ENCODE measurements at places on chromosomes 4 and X.
A peak's percentile ranks its signal among the peaks of the same experiment; 100 is the strongest.

- DNase-seq: peak; percentile 43
Observed at GRCh38 chr4:80011636-80012236, 61.3 kb downstream of the ANTXR2 start.

- peak; percentile 50 for DNase-seq
Observed at GRCh38 chrX:49876750-49877149, 2.5 kb upstream of the USP27X start.

DNA sequence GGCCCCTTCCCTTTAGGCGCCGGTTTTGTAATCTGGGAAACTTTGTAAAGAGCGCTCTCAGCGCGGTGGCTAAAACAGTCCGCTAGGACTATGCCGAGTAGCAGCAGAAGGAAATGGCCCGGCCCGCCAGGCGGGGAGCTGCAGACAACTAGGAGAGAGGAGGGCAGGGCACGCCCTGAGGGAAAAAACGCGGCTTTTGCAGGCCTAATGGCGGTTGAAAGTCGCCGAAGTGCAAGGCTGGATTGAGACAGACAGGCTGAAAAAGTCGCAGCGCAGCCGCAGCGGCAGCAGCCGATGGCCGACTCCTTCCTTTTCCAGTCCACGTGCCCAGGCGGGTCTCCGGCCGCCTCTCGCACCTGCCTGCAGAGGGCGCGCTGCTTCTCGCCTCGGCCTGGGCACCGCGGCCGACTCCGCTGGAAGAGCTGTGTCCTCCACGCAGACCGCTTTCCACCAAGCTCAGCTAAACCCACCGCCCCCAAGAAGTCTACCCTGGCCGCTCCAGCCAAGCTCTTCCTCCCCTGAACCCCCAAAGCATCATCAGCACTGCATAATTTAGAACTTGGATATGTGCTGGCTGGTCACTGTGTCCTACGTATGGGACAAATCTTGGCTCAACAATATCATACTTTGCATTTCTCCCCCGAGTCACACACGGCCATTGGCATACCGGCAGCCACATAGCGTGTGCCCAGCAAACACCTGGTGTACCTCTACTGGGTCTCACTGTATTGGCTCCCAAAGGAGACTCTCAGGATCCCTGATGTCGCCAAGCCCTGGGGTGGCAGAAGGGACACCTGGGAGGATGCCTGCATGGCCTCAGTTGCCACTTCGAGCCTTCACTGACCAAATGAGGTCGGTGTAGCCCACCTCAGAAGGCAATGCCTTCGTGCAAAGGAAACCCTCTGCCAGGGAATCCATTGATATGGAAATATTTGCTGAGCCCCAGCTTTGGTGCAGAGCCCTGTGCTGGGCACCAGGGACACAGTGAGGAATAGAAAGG is 14.5 kb downstream of the SLC25A5 start:
- peak; percentile 64 for DNase-seq

GRCh38 chr4:14131335-14131734 is 503.8 kb upstream of the BOD1L1 start:
- no peak for DNase-seq

GRCh38 chrX:150028692-150029091 is 90.4 kb upstream of the EOLA2 start:
- no peak for DNase-seq

- no peak for DNase-seq
Observed at GRCh38 chr4:144411119-144411518, 234.8 kb upstream of the HHIP start.

GRCh38 chr4:107269175-107269574 is 233.1 kb upstream of the DKK2 start:
- DNase-seq: no peak

DNA sequence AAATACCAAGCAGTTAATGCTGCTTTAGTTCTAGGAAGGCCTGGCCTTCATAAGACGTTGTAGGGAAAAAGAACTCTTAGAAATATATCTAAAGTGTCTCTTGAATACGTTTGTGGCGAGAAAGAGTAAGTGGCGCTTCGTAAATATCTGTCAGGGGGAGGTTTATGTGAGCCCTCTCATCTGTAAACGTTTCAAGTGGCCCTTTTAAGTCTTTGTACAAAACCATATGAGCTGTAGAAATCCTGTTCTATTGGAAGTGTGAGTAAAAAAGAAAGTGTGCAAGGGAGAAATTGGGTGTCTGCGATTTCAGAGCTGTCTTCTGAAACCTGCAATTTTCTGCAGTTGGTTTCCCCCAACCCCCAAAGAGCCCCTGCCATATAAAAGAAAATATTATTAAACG is 8.6 kb upstream of the INTU start:
- no peak for DNase-seq

DNA sequence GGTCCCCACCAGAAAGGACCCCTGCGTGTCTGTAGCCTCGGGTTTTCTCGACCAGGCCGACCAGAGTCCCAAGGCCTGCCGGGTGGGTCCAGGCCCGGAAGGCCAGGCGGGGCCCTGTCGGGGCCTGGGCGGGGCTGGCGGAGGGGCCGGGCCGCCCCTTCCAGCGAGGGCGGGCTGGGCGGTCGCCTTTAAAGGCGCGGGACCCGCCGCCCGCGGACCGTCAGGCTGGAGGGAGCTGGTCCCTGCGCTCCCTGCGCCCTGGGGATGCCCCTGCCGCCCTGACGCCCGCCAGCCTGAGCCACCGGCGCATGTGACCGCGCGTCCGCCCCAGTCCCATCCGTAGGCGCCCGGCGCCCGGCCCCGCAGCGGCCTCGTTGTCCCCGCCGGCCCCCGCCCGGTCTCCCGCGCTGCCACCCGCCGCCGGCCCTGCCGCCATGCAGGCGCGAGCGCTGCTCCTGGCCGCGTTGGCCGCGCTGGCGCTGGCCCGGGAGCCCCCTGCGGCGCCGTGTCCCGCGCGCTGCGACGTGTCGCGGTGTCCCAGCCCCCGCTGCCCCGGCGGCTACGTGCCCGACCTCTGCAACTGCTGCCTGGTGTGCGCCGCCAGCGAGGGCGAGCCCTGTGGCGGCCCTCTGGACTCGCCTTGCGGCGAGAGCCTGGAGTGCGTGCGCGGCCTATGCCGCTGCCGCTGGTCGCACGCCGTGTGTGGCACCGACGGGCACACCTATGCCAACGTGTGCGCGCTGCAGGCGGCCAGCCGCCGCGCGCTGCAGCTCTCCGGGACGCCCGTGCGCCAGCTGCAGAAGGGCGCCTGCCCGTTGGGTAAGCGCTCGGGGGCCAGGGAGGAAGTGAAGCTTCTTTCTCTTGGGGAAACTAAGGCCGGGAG is at the start of gene HTRA3:
TSS of gene HTRA3 (plus strand) at position 220 of the 883 bp plus-strand sequence. CDS start at position 435, 215 bp downstream.
- peak; percentile 44 for DNase-seq

GRCh38 chrX:24380262-24381187 is 20.1 kb downstream of the SUPT20HL1 start:
- DNase-seq: no peak

DNA sequence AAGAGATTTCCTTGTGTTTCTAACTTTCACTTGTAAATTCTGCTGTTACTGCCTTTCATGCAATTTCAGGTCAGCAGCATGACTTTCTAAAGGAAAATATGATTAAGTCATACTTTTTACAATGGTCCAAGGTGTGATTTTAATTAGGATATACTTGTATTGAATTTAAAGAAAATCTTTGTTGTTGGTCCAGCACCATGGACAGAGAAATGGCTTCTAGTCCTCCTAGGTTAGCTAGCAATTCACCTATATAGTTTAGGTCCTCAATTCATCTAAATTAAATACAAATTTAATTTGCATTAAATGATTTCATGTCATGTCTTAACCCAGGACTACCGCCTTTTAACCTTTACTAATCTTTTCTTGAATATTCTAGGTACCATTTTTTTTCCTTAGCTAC is 304.9 kb upstream of the RPS6KA3 start:
- DNase-seq: peak; percentile 10

- DNase-seq: no peak
Observed at GRCh38 chrX:23952984-23953907, 45.4 kb downstream of the CXorf58 start.

DNA sequence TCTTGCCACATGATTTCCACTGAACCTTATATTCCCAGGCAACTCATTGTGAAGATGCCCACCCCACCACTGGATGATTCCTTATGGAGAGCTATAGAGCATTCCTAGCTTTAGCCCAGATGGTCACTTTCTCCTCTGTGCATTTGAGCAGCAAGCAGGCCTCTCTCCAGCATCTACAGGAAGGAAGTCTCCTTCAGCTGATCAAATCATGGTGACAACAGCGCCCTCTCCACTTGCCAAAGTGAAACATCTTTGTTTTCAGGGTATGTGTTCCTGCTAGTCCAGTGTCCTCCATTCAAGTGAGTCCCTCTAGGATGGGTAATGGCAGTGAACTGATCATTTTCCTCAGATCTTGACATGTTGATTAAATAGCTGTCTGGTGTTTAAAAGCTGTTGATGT is 10.9 kb upstream of the SYTL5 start:
- no peak for DNase-seq

DNA sequence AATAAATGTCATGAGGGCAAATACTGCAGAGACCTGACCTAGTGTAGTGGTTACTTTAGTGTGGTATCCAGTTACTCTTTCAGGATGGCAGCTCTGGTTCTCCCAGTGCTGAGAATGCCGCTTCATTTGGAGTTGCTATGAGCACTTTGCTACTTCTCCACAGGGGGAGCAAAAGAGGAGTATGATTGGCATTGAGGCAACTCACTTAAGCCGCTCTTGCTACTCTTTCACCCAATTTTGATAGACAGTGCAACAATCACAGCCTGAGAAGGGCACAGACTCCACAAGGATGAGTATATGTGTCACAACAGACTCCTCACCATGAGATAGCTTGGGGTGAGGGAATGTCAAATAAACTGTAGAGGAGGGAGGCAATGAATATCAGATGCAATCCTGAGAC is 81.2 kb downstream of the NPY1R start:
- DNase-seq: peak; percentile 19

DNA sequence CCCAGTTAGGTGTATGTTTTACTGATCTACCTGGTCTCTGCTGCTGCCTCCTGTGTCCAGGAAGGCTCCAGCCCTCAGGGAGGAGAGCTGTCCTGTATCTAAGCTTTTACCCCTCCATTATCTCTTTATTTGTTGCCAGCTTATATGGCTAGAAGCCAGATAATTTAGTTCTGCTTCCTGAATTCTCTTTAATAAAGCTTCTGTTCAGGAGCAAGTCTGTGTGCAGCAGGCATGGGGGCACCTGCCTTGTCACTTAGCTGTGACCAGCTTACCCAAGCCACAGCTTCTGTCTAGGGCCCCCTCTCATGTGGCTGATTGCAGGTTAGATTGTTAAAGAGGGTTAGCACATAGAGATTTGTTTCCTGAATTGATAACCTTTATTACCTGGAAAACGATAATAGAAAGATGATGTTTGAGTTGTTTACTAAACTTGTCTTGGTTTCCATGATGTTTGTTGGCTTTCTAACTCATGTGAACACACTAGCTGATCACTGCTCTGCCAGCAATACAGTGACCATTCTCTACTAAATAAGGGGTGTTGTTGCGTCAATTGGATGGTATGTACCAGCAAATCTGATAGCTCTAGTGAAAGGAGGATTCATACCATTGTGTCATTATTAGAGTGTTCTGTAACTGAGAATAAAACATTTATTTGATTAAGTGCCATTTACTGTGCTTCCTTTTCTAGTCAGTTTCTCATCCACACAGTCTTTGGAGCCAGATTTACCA is 189.8 kb upstream of the ANK2 start:
- no peak for DNase-seq

GRCh38 chr4:144681806-144682205 is 35.9 kb downstream of the HHIP start:
- no peak for DNase-seq

- DNase-seq: peak; percentile 40
Observed at GRCh38 chr4:142656178-142656577, 189.9 kb downstream of the INPP4B start.

DNA sequence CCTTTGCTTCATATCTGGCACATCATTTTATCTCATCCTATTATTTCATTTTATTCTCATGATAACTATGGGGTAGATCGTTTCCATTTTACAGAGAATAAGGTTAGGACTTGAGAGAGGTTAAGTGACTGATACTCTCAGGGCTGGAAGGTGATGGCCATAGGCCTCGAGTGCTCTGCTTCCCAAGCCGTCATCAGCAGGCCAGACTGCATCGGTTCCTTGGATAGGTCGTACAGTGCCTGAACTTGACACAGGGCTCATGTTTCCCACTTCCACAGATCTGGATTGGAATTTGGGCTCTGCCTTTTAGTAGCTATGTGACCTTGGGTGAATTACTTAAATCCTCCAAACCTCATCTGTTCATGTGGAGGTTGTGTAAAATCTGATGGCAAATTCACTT is 81.4 kb downstream of the TMEM131L start:
- no peak for DNase-seq

- no peak for DNase-seq
Observed at GRCh38 chr4:2802618-2803531, 10.0 kb downstream of the SH3BP2 start.

DNA sequence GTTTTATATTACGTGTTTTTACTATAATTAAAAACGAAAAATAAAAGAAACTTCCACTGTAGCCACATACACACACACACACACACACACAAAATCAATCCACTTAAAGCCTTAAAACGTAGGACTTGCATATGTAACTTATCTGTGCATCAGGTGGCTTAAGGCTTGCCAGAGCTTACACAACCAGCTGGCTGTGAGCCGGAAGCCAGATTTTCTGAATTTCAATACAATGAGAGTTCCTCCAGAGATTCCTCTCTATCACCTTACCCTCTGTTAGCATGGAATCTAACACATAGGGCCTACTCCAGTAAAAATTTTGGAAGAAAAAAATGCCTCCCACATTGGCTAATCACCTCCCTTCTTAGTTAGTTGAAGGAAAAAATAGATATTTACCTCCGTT is 27.9 kb upstream of the SLITRK4 start:
- DNase-seq: no peak

GRCh38 chrX:144275843-144276242 is 392.0 kb downstream of the UBE2NL start:
- DNase-seq: no peak

DNA sequence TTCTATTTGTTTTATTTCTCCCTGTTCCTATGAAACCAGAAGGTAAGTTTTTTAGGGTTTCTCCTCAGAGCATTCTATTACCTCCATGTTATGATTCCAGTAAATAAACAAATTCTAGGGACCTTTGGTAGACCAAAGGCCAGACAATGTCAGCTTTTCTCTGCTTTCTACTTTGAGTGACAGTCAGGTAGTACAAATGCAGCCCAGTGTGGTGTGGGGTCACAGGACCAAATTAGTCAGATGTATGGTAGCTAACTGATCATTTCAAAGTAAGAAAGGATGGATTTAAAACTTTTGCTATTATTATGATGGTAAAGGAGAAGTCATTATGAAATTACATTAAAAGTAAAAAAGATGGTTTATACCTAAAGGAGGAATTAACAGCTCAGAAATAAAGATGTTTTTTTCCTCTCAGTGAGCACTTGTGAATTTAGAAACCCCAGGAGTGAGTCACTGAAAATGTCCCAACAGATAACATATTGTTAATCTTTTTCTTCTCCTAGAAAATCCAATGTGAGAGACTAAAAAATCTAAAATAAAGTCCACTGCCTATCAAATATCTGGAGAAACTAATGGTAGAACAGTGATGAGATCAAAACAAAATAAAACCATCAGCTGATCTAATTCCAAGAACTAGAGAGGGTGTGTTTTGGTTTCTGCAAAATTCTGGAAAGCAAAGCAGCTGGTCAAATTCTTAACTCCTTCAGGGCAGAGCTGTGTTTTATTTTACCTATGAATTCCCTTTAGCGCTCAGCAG is 16.6 kb upstream of the KLHL2 start:
- no peak for DNase-seq
